ENCODE measurements at places on chromosomes 16 and 17.

DNA sequence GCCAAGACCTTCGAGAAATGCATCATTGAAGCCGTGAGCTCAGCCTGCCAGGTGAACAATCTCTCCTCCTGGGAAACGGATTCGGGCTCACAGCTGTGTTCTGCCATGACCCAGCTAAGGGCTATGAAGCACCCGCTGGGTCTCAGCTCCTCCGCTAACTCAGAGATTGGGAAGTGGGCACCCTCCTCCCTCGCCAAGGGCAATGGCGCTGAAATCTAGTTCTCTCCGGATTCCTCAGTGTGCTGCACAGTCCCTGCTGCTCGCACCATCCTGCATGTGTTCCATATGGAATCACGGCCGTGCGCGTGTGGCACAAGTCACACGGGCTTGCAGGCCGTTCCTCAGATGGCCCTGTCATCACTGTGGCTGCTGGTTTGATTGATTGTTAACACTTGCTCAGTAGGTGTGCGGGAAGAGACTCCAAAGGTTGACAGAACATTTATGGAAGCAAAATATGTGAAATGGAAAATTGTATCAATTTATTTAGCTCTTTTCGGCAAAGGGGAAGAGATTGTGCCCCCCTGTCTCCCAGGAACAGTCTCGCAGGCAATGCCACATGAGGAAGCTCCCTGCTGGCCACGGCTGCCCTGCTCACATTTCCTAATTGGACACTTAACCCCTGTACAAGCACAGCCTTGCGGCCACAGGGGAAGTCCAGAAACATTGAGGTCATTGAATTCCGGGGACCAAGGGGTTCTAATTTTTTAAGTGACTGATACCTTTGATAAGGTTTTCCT, 58.8 kb downstream of the RNF213 start:
- no peak for DNase-seq

GRCh38 chr17:50218771-50219315, 17.4 kb upstream of the COL1A1 start:
- DNase-seq = no peak

- no peak for DNase-seq
Measured at GRCh38 chr17:38742411-38743308, 5.5 kb downstream of the PCGF2 start.

GRCh38 chr17:76253841-76254240, 11.3 kb upstream of the UBALD2 start:
- DNase-seq = no peak

DNA sequence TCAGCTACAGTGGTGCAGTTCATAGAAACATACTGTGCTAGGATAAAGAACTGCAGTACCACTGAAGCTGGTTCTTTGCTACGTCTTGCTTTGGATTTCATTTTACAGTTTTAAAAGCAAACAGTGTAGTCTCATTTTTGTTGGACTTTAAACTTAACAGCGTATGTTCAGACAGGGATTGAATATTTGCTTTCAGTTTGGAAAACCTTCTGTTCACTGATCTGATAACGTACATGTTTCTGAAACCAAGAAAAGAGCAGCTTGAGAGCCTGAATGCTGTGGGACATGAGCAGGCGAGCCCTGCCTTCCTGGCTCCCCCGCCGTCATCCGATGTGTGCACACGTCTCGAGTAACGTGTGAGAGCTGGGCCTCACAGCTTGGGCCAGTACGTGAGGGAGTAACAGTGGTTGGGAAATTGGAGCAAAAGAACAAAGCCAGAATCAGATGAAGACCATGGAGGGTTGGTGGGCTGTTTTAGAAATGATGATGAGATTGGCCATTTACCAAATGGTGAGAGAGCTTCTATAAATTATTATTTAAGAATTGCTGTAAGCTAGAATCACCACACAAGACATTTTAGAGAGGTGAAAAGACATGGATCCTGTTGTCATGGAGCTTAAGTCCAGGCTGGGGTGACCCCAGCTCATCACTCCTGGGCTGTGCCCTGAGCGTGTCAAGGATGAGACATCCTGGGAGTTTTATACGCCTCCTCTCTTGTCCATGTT, 20.8 kb upstream of the CLEC18C start:
- no peak for DNase-seq

GRCh38 chr16:3876695-3877094, 3.8 kb downstream of the CREBBP start:
- no peak for DNase-seq

- no peak for DNase-seq
Measured at GRCh38 chr16:17345043-17345442, 125.7 kb downstream of the XYLT1 start.

- no peak for DNase-seq
Measured at GRCh38 chr16:66925322-66925840, at the start of gene RRAD. Gene RRAD, minus strand, starts transcription at chr16:66925535. Its CDS starts 356 bp downstream, at chr16:66925179.

GRCh38 chr17:64638552-64639203, 23.4 kb downstream of the SMURF2 start:
- DNase-seq = no peak

DNA sequence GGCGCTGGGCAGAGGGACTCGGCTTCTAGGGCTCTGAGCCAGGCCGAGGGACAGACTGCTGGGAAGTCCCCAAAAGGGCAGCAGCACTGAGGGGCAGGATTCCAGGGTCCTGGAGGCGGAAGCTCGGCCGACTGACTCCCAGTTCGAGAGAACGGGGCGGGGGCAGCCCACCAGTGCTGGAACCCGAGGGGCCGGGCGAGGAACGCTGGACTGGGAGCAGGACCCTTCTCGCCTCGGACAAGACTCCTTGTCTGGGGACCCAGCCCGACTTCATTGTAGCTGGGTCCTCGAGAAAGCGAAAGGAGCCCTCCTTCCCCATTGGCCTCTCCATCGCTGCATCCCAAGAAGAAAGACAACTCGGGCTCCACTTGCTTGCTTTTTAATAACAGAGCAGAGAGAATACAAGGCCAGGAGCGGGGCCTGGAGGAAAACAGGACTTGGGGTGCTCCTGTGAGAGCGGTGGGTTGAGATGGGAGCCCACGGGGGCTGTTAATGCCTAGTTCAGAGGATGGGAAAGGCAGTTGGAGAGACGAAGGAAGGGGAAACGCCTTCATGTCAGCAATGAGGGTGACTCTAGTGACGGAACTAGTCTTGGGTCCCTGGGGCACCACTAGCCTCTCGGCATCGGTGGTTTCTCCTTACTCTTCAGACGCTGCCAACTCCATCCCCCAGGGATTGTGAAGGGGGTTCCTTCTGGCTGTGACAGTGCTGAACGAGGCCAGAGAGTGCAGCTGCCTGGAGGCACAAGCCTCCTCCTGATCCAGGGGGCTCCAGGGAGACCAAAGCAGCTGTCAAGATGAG, 492 bp upstream of the CAMTA2 start:
- no peak for DNase-seq
